ENCODE measurements at places on chromosomes 11 and 22.

- DNase-seq = no peak
Measured at GRCh38 chr11:74612877-74613276, 20.5 kb downstream of the POLD3 start.

DNA sequence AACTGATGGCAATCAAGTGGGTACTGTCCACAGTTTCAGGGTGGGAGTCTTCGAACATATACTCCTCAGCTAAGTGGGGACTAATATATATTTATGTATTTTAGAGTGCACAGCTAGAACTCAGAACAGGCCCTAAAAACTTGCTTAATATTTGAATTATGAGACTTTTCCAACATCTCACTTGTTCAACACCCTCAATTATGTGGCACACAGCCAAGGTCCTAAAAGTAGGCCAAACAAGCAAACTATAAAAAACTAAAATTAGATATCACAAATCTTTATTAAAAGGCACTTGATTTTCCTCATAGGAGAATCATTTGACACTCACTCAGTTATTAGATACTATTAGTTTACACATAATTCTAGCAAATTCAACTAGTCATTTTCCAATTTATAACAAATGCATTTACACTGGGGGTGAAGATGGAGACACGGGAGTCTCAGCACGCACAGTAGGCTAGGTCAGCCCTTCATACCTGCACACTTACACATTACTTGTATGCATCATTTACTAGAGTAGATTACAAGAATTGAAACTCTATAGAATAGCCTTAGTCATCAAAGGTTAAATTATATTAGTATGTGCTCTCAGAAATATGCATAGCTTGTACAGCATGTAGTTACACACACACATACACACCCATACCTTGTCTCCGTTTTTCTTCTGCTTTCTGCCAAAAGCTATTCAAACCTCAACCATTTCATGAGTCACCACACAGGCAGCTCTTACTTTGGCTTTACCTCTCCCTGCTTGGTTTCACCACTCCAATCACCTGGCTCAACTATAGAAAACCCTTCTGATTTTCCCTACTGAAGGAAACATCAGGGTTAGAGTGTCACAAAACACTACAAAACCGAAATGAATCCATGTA, 171.5 kb downstream of the SBF2 start:
- no peak for DNase-seq

DNA sequence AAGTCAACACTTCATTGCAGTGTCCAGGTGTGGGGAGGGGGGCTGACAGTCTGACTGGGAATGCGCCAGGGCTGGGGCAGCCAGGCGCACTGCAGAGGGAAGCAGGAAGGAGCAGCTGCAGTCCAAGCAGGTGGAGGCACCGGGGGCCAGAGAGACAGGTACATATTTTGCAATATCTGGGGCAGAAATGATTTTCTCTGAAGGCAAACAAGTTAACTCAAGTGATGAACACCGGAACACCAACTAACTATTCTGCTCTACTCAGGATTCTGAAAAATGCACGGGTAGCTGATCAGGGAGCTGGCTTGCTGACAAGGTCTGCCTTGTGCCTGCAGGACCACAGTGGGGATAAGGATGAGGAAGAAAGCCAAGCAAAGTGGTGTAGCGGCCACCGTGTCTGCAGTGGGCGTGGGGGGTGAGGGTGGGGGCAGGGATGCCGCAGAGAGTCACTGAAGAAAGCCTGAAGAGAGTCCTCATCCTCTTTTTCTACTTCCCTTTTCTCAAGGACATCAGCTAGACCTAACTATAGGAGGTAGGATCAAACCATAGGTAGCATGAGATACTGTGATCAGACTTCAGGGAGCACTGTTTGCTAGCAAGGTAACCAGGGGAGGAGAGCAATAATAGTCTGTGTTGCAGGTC, 83.4 kb downstream of the SCN3B start:
- DNase-seq = no peak

GRCh38 chr11:73350908-73351636, 25.1 kb upstream of the RELT start:
- DNase-seq = peak; percentile 25

DNA sequence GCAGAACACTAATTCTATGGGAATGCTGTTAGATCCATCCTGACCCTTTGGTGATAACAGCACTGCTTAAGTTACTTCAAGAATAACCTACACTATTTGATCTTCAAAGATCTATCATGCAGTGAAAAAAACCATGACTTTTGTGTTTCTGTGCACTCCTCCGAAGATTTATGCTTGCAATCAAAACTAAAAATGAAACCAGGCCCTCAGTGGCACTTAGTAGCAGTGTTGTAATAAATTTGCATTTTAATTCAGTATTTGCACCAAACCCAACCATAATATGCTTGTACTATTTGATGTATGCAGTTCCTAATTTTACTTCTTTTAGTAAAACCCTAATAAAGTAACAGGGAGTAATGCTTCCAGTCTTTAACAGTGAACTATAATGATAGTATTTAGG, 130.7 kb downstream of the SOX6 start:
- DNase-seq = no peak

DNA sequence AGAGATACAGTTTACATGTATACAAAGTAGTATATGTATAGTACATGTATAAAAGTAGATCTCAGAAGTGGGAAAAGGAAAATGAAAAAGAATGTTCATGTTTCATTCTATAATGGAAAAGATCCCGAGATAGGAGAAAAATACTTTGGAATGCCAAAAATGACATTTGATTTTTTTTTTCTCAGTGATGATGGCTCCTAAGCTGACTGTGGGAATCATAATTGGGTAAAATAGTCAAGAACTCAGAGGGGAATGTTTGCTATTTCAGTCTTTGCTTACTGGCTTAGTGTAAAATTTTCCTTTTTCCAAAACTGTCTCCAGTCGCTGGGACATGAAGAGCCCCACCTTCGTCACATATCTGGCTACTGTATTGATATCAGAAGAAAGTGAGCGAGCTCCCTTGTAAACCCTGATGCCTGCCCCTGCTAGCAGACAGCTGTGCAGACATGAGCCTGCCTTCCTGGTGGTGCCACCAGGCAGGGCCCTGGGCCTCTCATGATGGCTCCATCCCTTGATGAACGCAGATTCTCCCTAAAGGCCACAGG, 944.6 kb downstream of the NTM start:
- no peak for DNase-seq

DNA sequence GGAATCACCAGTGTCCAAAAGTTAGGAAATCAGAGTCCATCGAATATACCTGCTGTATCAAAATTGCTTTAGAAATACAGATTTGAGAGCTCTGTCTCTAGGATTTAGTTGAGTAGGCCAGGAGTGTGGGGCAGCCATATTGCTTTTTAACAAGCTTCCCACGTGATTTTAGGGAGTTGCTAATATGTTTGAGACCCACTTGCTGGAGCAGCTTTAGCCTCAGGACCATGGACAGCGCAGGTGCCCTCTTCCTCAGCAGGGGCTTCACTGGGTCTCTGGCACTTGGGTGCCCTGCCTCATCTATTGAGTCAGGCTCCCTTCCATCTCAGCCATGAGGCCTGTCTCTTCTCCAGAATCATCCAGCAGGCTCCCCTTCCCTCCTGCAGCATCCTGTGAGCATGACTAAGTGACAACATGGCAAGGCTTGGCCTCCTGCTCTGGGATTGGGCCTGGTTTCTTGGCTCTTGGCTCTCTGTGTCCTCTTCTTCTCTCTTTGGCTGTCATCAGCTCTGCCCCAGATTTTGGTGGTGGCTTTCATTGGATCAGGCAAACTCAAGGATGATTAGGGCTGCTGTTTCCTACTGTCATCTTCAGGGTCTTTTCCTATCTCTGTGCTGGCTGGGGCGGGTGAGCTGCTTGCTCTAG, 70.0 kb downstream of the SGSM1 start:
- no peak for DNase-seq

GRCh38 chr11:44709281-44709562, 17.5 kb upstream of the TSPAN18 start:
- no peak for DNase-seq

- peak; percentile 54 for DNase-seq
Measured at GRCh38 chr11:121451986-121452608, at the start of gene SORL1. TSS of gene SORL1 (plus strand) at chr11:121452314. CDS start at chr11:121452332, 18 bp downstream.
